ENCODE measurements at places on chromosomes 13 and 19.

GRCh38 chr13:98142380-98143156 is at the start of gene FARP1:
Gene FARP1 (plus strand): TSS chr13:98143094. CDS start chr13:98213243, 70,149 bp downstream.
- DNase-seq, result peak; percentile 1

GRCh38 chr13:103218253-103218652 is 152.0 kb upstream of the SLC10A2 start:
- no peak for DNase-seq

GRCh38 chr19:30217461-30217860 is 154.7 kb upstream of the ZNF536 start:
- DNase-seq, result no peak

- no peak for DNase-seq
Measured at GRCh38 chr13:26718146-26718545, 42.4 kb downstream of the GPR12 start.

GRCh38 chr13:22077205-22077683 is 406.4 kb downstream of the FGF9 start:
- no peak for DNase-seq

- no peak for DNase-seq
Measured at GRCh38 chr13:108859197-108860012, 230.0 kb downstream of the MYO16 start.

- DNase-seq, result no peak
Measured at GRCh38 chr13:19836472-19836871, 27.0 kb downstream of the ZMYM5 start.

DNA sequence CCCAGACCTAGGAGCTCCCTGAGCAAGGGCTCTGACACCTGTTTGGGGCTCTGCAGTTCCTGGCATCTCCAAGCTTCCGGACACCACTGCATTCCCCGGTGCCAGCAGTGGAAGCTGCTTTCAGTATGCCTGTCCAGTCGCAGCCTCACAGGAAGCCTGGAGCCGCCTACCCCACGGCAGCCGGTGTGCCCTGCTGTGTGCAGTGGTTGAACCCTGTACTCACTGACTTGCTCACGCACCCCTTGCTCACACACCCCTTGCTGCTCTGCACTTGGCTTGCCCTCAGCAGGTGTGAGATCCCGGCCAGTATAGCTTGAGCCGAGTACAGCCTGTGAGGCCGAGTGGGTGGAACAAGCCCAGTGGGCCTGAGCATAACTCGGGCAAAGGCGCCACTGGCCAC is 70.3 kb downstream of the PIBF1 start:
- no peak for DNase-seq

DNA sequence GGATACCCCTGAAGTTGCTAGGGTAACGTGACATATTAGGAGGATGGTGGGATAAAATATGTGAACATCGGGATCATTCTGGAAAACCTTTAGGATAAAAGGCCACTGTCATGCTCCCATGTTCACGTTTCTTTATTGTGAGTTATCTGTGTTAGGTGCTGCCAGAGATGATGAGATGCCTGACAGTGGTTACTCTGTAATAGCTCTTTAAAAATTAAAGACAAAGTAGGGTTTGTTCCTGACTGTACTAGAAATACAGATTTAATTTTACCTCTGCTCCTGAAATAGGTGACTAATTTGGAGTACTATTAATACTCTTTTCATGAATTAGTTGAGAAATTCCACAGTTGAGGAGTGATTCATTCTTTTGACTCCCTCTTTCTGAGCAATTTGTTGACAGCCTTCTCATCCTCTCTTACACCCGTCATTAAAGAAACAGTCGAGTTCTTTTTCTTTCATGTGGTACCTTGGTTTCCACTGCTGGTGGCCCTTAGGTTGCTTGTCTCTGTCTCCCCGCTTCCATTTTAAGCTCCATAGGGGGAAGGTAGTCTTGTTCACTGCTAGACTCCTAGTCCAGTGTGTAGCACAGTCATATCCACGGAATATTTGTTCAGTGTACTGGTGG is 28.4 kb downstream of the SAE1 start:
- DNase-seq, result peak; percentile 59

All from CD4-positive, alpha-beta T cell treated with Interleukin-10 for 1 hour (primary cell).